ENCODE measurements at places on chromosomes 2 and 18. TPM values are rescaled to one million over a fixed set of nuclear protein-coding genes. Genes with fewer than 3 reads are reported as not detected.

DNA sequence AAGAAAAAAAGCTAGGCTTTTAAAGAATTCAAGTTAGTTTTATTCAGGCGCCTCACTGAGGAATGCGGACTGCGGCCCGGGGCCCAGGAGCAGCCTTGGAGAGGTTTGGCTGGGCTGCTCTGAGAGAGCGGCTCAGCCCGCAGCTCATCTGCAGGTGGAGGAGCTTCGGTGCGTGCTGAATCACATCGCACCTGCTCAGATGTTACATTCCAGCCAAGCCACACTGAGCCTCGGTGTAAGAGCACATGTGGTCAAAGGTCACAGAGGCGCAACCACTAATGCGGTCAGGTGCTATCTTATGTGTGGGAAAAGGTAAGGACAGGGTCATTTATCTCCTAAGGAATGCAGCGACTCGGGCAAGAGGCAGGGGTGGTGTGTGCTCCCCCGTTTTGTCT is 17.1 kb upstream of the CNDP1 start:
- peaks cover 35% of the 10 kb centered on the region for H3K36me3 ChIP-seq
- no peak overlapping the region for H3K27ac ChIP-seq
- no peaks in the 10 kb centered on the region for H3K27me3 ChIP-seq
- no peak overlapping the region for H3K4me3 ChIP-seq
- no peak for DNase-seq

The HOXD8 gene
- 1.2 TPM for total RNA-seq

- H3K27me3 ChIP-seq, result no peaks in the 10 kb centered on the region
- H3K36me3 ChIP-seq, result peaks cover 8% of the 10 kb centered on the region
- no peak for DNase-seq
- H3K4me3 ChIP-seq, result no peak overlapping the region
Observed at GRCh38 chr18:48622911-48623431, 84.1 kb downstream of the CTIF start.

GRCh38 chr2:193279361-193279760 is 1084.6 kb upstream of the TMEFF2 start:
- DNase-seq, result no peak
- no peak overlapping the region for H3K27ac ChIP-seq
- no peaks in the 10 kb centered on the region for H3K36me3 ChIP-seq
- no peak overlapping the region for H3K4me3 ChIP-seq

The SCN3A gene
- 2.3 TPM for total RNA-seq

- no peaks in the 10 kb centered on the region for H3K36me3 ChIP-seq
- no peaks in the 10 kb centered on the region for H3K4me1 ChIP-seq
- H3K27ac ChIP-seq, result no peak overlapping the region
- no peaks in the 10 kb centered on the region for H3K27me3 ChIP-seq
- DNase-seq, result no peak
Observed at GRCh38 chr2:166637051-166637450, 143.0 kb upstream of the SCN7A start.

The CD8A gene
- total RNA-seq, result 1.1 TPM

The CNDP2 gene
- 155 TPM for total RNA-seq

DNA sequence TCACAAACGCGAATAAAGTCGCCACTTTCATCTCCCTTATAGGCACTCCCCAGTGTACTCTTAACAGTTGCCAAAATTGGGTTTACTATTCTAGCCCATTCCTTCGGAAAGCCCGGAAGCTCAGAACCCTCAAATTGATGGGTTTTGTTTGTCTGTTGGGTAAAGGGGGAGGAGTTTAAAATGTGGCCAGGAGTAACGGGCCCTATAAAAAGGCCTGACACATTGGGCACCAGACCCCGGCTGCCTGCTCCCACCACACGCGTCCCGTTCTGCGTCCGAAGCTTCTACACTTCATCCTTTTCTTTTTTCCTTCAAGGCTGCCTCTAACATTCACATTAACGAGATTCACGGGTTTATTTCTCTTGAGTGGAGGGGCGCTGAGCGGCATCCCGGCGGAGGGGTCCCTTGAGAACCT is 837 bp downstream of the NHEJ1 start:
- peak overlapping the region; percentile 42 for H3K27ac ChIP-seq
- no peaks in the 10 kb centered on the region for H3K27me3 ChIP-seq
- peak overlapping the region; percentile 8 for H3K4me3 ChIP-seq
- H3K4me1 ChIP-seq, result no peaks in the 10 kb centered on the region
- no peak for DNase-seq

DNA sequence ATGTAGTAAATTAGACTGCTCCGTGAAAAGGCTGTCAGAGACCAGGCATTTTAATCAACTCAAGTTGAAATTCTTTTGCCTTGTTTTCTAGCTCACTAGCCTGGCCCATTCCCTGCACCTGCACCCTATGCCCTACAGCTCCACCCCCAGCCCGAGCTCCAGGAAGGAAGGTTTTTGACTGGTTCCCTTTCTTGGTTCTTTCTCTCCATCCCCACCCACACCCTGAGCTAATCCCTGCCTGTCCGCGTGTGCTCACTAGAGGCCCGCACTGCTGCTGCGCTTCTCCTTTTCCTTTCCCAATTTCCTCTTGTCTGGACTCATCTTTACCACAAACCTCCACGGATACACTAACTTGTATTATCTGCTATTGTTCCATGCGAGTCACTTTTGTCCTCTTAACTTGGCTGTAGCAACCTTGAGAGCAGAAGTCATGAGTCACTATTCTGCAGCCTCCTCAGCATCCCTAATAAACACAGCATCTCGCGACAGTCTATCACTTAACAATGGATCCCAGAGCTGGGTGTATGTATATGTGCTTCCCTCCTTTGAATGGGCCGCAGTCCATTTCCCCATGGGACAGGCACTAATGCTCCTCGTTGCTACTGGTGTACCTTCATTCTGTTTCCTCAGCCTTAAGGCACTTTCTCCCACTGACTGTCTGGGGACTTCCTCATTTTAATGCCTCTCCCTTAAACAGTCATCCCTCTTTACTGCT is 36.5 kb downstream of the COLEC12 start:
- DNase-seq, result no peak
- H3K27me3 ChIP-seq, result no peaks in the 10 kb centered on the region
- peaks cover 2% of the 10 kb centered on the region for H3K36me3 ChIP-seq
- H3K4me3 ChIP-seq, result no peak overlapping the region

- H3K4me3 ChIP-seq, result no peak overlapping the region
- H3K27me3 ChIP-seq, result no peaks in the 10 kb centered on the region
- H3K4me1 ChIP-seq, result no peaks in the 10 kb centered on the region
- no peak for DNase-seq
Observed at GRCh38 chr18:56888978-56889377, 237.8 kb downstream of the WDR7 start.

The FAM110C gene
- total RNA-seq, result 9.7 TPM

GRCh38 chr2:8118940-8119781 is 562.7 kb upstream of the ID2 start:
- no peak for DNase-seq
- no peaks in the 10 kb centered on the region for H3K27me3 ChIP-seq
- no peaks in the 10 kb centered on the region for H3K4me1 ChIP-seq

GRCh38 chr2:191862156-191862775 is 15.4 kb upstream of the CAVIN2 start:
- H3K4me1 ChIP-seq, result peaks cover 11% of the 10 kb centered on the region
- no peaks in the 10 kb centered on the region for H3K27me3 ChIP-seq
- H3K4me3 ChIP-seq, result no peak overlapping the region
- no peak overlapping the region for H3K27ac ChIP-seq

GRCh38 chr2:100334929-100335328 is 12.6 kb upstream of the LONRF2 start:
- no peak overlapping the region for H3K4me3 ChIP-seq
- no peak overlapping the region for H3K27ac ChIP-seq
- peaks cover 4% of the 10 kb centered on the region for H3K27me3 ChIP-seq
- H3K36me3 ChIP-seq, result no peaks in the 10 kb centered on the region
- no peak for DNase-seq
- H3K4me1 ChIP-seq, result no peaks in the 10 kb centered on the region

- no peaks in the 10 kb centered on the region for H3K4me1 ChIP-seq
- no peak for DNase-seq
- H3K27me3 ChIP-seq, result no peaks in the 10 kb centered on the region
- H3K27ac ChIP-seq, result no peak overlapping the region
- H3K4me3 ChIP-seq, result no peak overlapping the region
- H3K36me3 ChIP-seq, result no peaks in the 10 kb centered on the region
Observed at GRCh38 chr2:123732563-123732962, 292.5 kb upstream of the CNTNAP5 start.

DNA sequence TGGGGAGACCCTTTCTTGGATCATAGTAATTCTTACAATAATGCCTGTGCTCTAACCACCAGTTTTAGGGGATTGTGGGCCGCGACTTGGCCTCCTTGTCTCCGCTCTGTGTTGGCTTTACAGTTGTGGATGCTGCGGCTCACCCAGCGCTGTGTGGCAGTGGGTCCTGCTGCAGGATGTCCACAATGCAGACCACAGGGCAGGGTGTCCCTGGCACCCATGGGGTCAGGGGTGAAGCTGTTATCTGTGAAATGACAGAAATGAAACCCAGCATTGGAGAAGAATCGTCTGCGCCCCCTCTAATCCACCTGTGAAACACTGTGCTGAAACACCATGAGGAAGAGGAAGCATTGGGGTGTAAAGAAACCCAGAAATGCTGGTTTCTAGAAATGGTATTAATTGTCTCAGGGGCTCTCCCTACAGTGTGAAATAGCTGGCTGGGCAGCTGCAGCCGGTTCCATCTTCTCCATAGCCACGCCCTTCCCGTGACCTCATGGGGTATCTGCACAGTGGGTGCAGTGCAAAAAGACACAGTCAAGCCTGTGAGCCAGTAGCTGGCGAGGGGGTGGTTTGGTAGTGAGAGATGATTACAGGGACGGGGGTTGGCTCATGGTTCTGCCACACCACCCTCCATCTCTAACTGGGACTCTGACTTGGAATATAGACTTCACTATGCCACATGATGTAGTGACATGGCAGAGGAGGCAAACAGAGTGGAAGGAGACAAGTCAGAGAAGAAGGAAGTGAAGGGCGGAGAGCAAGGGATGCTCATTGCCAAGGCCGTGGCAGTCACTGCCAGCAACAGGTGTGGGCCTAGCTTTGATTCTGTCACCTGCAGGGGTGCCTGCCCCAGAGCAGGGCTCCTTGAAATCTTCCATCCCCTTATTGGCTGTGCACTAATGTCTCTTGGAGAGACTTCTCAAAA is 16.2 kb downstream of the INPP4A start:
- H3K4me3 ChIP-seq, result no peak overlapping the region
- no peak for DNase-seq
- H3K27me3 ChIP-seq, result no peaks in the 10 kb centered on the region
- H3K4me1 ChIP-seq, result peaks cover 5% of the 10 kb centered on the region

DNA sequence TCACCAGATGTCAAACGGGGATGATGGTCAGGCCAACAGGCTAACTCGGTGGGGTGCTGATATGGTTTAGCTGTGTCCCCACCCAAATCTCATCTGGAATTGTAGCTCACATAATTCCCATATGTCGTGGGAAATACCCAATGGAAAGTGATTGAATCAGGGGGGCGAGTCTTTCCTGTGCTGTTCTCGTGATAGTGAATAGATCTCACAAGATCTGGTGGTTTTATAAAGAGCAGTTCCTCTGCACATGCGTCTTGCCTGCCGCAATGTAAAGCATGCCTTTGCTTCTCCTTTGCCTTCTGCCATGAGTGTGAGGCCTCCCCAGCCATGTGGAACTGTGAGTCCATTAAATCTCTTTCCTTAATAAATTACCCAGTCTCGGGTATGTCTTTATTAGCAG is 74.4 kb upstream of the YWHAQ start:
- no peak overlapping the region for H3K27ac ChIP-seq
- H3K4me3 ChIP-seq, result no peak overlapping the region
- no peaks in the 10 kb centered on the region for H3K27me3 ChIP-seq

The LCT gene
- total RNA-seq, result 0.06 TPM

GRCh38 chr2:3238951-3239841 is 138.4 kb downstream of the EIPR1 start:
- H3K27me3 ChIP-seq, result no peaks in the 10 kb centered on the region
- no peak overlapping the region for H3K4me3 ChIP-seq
- no peaks in the 10 kb centered on the region for H3K36me3 ChIP-seq
- H3K27ac ChIP-seq, result no peak overlapping the region
- peaks cover 3% of the 10 kb centered on the region for H3K4me1 ChIP-seq

The RAMP1 gene
- total RNA-seq, result 26.1 TPM

The ALPG gene
- total RNA-seq, result 1.2 TPM

GRCh38 chr2:70121627-70122372 is 34.5 kb downstream of the PCBP1 start:
- H3K4me1 ChIP-seq, result peaks cover 15% of the 10 kb centered on the region
- H3K36me3 ChIP-seq, result no peaks in the 10 kb centered on the region
- H3K27ac ChIP-seq, result peak overlapping the region; percentile 82
- no peak for DNase-seq
- H3K4me3 ChIP-seq, result no peak overlapping the region

DNA sequence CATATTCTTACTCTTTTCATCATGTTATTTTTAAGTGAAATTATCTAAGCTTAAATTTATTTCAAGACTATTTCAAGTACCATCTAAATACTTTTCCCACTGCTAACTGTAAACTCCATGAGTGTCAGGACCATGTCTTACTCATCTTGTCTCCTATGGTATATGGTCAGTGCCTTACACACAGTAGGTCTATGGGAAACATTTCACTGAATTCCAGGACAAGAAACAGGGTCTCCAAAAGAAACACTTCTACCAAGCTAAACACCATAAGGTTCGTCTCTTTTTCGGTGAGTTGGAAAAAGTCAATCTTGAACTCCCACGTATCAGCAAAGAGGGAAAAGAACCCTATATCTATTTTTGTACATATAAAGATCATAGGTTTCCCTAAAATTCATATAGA is 6.5 kb downstream of the SUCLG1 start:
- H3K4me3 ChIP-seq, result no peak overlapping the region
- H3K36me3 ChIP-seq, result peaks cover 12% of the 10 kb centered on the region
- H3K27ac ChIP-seq, result no peak overlapping the region
- H3K27me3 ChIP-seq, result no peaks in the 10 kb centered on the region
- peaks cover 40% of the 10 kb centered on the region for H3K4me1 ChIP-seq

The HOXD12 gene
- not detected for total RNA-seq

- peaks cover 6% of the 10 kb centered on the region for H3K36me3 ChIP-seq
- H3K4me3 ChIP-seq, result no peak overlapping the region
- H3K27ac ChIP-seq, result no peak overlapping the region
- H3K4me1 ChIP-seq, result peaks cover 19% of the 10 kb centered on the region
- no peak for DNase-seq
- H3K27me3 ChIP-seq, result no peaks in the 10 kb centered on the region
Observed at GRCh38 chr2:71339685-71340084, 8.1 kb downstream of the ZNF638 start.

The CXCR4 gene
- 23.6 TPM for total RNA-seq

DNA sequence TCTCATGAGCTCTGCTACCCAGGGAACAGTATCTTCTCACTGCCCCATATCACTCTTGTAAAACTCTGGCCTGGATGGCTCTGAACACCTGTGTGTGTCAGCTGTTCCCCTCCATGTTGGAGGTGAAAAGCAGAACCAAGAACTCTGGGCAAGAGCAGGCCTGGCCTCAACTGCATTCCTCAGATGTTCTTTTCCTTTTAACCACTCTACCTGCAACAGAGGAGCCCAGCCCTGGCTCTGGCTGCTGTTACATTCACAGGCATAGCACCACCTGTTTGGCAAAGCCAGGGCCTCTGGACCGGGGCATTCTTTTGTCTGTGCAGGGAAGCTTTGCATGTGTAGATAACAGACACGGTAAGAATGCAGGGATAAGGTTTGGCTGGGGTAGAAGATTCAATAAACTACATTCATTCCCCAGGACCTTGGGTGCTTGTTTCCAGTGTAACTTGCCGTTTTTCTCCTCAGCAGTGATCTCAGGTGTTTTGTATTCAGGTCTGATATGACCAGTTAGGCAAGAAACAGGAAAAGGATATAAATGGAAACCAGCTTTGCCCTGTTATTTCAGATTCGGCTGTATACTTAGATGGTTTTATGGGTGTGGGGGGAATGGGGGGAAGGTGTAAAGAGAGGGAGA is 95.1 kb downstream of the SPTBN1 start:
- peak overlapping the region; percentile 66 for H3K27ac ChIP-seq
- no peaks in the 10 kb centered on the region for H3K27me3 ChIP-seq
- H3K4me1 ChIP-seq, result peaks cover 23% of the 10 kb centered on the region
- DNase-seq, result no peak
- H3K36me3 ChIP-seq, result peaks cover 3% of the 10 kb centered on the region
- no peak overlapping the region for H3K4me3 ChIP-seq
